ENCODE measurements at places on chromosomes 5 and 9. TPM values are rescaled to one million over a fixed set of nuclear protein-coding genes. Genes with fewer than 3 reads are reported as not detected.

Gene PTPN3
- polyA plus RNA-seq, result 14.7 TPM

Gene LIFR
- polyA plus RNA-seq, result 3.5 TPM

Gene TLX3
- not detected for polyA plus RNA-seq

Gene ANAPC2
- polyA plus RNA-seq, result 27.7 TPM

Gene FGD3
- 2.3 TPM for polyA plus RNA-seq

Gene CCDC192
- not detected for polyA plus RNA-seq

Gene PCDHGA2
- polyA plus RNA-seq, result 0.27 TPM

Gene RLN1
- polyA plus RNA-seq, result 0.33 TPM

Gene ORM2
- polyA plus RNA-seq, result 0.12 TPM

Gene FAM153A
- 0.29 TPM for polyA plus RNA-seq

Gene ALDH1A1
- polyA plus RNA-seq, result 37.8 TPM

Gene HTR1A
- not detected for polyA plus RNA-seq

Gene SPATA31A3
- not detected for polyA plus RNA-seq

Gene NEUROG1
- polyA plus RNA-seq, result not detected

Gene EXOSC2
- polyA plus RNA-seq, result 14.3 TPM

Gene LCN9
- polyA plus RNA-seq, result not detected

Gene FGF1
- polyA plus RNA-seq, result 0.57 TPM

Gene DHFR
- polyA plus RNA-seq, result 10.0 TPM

Gene COL15A1
- 5.2 TPM for polyA plus RNA-seq

Gene FCHO2
- polyA plus RNA-seq, result 33.7 TPM

Gene ESM1
- not detected for polyA plus RNA-seq

Gene ENTREP1
- polyA plus RNA-seq, result 5.7 TPM

Gene GOLGA2
- polyA plus RNA-seq, result 114 TPM

Gene CDC20B
- not detected for polyA plus RNA-seq

Gene PCDHA3
- polyA plus RNA-seq, result 0.04 TPM

Gene PGM5
- 36.2 TPM for polyA plus RNA-seq

Gene OTP
- polyA plus RNA-seq, result not detected

Gene OR13C3
- not detected for polyA plus RNA-seq

Gene CA9
- polyA plus RNA-seq, result 0.18 TPM

Gene IL13
- not detected for polyA plus RNA-seq

Gene ANKDD1B
- 0.92 TPM for polyA plus RNA-seq

Gene ZNF658
- polyA plus RNA-seq, result 1.7 TPM

Gene FOXD4L4
- 0.02 TPM for polyA plus RNA-seq

Gene SLC6A19
- not detected for polyA plus RNA-seq

Gene PFN3
- not detected for polyA plus RNA-seq

Gene HTR4
- 0.20 TPM for polyA plus RNA-seq

Gene NR2F1-AS1
- polyA plus RNA-seq, result 3.2 TPM

Gene GPR150
- 0.05 TPM for polyA plus RNA-seq

Gene SEMA4D
- polyA plus RNA-seq, result 33.4 TPM

Gene SVEP1
- polyA plus RNA-seq, result 0.18 TPM

Gene ENTPD2
- polyA plus RNA-seq, result 1.6 TPM

Gene SNX30
- polyA plus RNA-seq, result 1.0 TPM

Gene SETD9
- 7.7 TPM for polyA plus RNA-seq

Gene ACO1
- polyA plus RNA-seq, result 12.9 TPM

Gene SHC3
- 0.19 TPM for polyA plus RNA-seq

Gene FST
- polyA plus RNA-seq, result 3.0 TPM

All from esophagus (tissue), 2 donors.